Fibroblast of skin of right quadriceps (primary cell): ENCODE measurements at places on chromosomes 12 and 14.

- no peak for DNase-seq
Observed at GRCh38 chr12:75739912-75740311, 228.5 kb upstream of the KRR1 start.

DNA sequence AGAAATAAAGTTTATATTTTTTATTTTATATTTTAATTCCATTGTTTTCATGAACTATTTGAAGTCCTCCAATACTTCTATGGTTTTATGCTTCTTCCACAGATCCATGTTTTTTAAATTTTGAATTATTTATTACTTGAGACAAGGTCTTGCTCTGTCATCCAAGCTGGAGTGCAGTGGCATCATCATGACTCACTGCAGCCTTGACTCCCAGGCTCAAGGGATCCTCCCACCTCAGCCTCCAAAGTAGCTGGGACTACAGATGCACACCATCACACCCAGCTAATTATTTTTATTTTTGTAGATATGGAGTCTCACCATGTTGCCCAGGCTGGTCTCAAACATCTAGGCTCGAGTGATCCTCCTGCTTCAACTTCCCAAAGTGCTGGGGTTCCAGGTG lies 28.8 kb upstream of the DLGAP5 start:
- no peak for DNase-seq

- no peak for DNase-seq
Observed at GRCh38 chr12:6626654-6627283, 9.0 kb downstream of the LPAR5 start.

GRCh38 chr14:74474376-74474775 lies 18.7 kb downstream of the NPC2 start:
- no peak for DNase-seq

- peak; percentile 97 for DNase-seq
Observed at GRCh38 chr12:62692884-62693283, 226.3 kb downstream of the MON2 start.

GRCh38 chr14:27573018-27573417 lies 975.2 kb upstream of the NOVA1 start:
- no peak for DNase-seq

DNA sequence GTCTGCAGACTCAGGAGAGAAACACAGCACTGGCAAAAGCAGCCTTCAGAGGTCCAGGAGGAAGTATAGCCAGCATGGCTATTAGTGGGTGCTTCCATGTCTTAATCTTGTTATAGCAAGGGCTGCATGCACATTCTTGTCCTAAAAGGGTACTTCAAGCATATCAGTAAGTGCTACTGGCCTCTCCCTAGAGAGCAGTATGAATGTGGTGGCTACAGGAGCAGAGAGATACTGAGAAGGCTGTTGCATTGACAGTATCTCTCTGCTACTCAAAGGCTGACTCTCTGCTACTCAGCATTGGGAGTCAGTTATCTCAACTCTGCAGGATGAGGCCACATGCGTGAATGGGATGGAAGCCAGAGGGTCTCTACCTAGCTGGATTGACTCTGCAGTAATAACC lies 2.0 kb downstream of the GARIN6 start:
- no peak for DNase-seq

DNA sequence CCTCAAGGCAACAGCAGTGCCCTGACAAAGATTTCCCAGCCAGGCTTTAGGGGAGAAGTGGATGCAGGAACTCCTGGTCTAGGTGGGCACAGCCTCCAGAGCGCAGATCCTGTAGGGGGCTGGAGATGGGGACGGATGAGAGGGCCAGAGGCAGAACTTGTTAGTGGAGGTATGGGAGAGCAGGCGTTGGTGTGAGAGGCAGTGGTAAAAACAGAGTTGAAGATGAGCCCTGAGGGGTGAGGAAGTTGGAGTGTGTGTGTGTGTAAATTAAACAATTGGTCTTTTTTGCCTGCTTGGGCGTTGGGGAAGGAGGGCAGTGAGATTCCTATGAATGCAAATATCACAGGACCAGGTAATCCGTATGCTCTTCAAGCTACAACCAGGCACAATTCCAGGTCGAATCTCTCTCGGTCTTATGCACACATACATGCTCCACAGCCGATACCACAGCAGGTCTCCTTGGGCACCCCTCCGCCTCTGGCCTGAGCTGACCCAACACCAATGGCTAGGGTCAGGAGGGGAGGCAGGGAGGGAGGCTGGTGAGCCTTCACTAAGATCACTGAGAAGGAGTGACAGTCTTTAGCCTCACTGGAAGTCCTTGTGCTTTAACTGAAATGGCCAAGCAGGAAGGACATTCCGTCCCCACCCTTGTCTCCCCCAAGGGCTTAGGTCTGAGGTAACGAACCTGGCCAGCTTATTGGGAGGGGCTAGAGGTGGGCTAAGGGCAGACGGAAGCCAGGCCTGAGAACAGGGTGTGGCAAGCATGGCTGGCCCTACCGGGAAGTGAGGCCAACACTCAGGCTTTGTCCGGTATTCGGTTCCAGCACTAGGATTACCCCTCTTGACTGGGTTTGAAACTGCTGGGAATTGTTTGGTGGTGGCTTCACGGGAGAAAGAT lies 1.5 kb upstream of the KRT7 start:
- DNase-seq: no peak

- no peak for DNase-seq
Observed at GRCh38 chr12:92446083-92446460, 256.7 kb upstream of the PLEKHG7 start.

- DNase-seq: no peak
Observed at GRCh38 chr12:1204581-1205121, 213.6 kb downstream of the ERC1 start.

- no peak for DNase-seq
Observed at GRCh38 chr12:19869413-19869812, 430.1 kb downstream of the AEBP2 start.

DNA sequence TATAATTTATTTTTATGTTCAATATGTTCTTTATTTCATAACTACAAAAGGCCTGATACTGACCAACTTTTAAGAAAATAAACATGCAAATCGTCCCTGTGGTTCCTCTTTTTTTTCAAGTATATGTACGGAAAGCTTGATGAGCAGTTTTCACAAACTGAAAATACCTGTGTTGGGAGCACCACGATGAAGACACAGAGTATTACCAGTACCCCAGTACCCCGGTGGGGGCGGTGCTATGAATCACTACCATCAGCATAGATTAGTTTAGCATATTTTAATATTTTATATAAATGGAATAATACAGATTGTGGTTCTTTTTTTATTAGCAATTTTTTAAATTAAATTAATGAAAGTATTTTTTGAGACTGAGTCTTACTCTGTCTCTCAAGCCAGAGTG lies 7.0 kb downstream of the B4GALNT3 start:
- DNase-seq: no peak

DNA sequence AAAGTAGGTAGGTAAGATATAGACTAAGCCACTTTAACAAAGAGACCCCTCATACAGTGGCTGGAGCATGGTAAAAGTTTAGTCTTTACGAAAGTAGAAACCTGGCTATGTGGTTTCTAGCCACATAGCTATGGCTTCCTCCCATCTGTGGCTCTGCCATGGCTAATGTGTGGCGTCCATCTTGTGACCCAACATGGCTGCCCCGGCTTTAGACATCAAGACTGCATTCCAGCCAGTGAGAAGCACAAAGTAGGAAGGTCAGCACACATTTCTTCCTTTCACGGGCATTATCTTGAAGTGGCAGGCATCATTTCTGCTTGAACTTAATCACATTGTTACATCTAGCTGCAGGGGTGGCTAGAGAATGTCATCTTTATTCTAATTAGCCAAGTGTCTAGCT lies 148.3 kb downstream of the TBX5 start:
- DNase-seq: no peak

DNA sequence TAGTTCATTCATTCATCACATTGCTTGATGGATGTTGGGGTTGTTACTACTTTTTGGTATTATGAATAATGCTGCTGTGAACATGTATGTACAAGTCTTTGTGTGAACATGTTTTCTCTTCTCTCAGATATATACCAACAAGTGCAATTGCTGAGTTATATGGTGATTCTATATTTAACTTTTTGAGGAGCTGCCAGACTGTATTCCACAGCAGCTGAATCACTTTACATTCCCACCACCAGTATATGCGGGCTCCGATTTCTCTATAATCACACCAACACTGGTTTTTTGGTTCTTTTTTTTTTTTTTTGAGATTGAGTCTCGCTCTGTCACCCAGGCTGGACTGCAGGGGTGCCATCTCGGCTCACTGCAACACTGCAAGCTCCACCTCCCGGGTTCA lies 22.2 kb upstream of the PLEKHG6 start:
- DNase-seq: peak; percentile 85

GRCh38 chr14:70087380-70087697 lies 101.4 kb downstream of the SLC8A3 start:
- no peak for DNase-seq

DNA sequence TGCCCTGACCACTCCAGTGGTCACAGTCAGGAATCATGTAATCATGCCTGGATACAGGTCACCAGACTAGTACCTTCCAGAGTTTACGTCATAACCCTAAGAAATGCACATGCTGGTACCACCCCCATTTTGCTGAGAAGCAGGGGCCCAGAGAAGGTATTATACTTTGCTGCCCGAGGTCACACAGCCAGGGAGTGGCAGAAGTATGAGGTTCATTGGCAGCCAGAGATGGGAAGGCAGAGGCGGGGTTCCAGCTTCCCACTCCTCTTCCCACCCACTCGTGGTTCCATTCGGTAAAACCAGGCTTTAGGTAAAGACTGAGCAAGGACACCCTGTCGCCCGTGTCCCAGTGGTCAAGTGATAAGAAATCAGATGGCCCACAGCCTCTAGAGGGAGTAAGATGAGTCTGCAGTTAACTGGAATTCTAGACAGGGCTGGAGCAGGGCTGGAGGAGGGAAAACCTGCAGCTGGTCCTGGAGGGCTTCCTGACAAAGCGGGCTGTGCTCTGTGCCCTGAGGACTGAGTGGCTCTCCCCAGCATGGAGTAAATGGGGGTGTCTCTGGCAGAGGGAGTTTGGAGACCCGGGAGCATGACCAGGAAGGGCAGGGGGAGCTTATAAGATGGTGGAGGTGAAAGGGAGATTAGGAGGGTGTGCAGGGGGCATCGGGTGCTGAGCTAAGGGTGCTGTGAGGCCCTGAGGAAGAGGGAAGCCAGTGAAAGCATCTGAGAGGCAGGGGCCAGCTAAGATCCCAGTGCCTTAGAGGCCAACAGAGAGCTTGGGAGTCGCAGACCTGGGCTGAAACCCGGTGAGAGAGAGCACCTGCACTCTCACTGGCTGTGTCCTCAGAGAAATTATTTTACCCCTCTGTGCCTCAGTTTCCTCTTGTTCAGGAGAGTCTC lies 5.7 kb downstream of the FAM222A start:
- no peak for DNase-seq
